ENCODE measurements at places on chromosomes 5 and 9.

DNA sequence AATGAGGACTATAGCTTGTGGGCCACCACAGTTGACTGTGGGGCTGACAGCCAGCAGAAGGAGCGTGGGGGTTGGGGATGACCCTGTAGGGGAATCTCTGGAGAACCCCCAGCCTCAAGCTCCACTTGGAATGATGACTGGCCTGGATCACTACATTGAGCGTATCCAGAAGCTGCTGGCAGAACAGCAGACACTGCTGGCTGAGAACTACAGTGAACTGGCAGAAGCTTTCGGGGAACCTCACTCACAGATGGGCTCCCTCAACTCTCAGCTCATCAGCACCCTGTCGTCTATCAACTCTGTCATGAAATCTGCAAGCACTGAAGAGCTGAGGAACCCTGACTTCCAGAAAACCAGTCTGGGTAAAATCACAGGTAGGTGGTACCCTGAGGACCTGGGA, 128.4 kb upstream of the DMRT1 start:
- DNase-seq = no peak

GRCh38 chr9:91930475-91930874, 19.6 kb downstream of the ROR2 start:
- DNase-seq = no peak

GRCh38 chr5:88244686-88245085, 24.0 kb downstream of the TMEM161B start:
- no peak for DNase-seq

- no peak for DNase-seq
These were observed 104.9 kb upstream of the FTMT start for GRCh38 chr5:121746763-121747162.

GRCh38 chr5:96320797-96321196, 112.3 kb downstream of the PCSK1 start:
- no peak for DNase-seq

DNA sequence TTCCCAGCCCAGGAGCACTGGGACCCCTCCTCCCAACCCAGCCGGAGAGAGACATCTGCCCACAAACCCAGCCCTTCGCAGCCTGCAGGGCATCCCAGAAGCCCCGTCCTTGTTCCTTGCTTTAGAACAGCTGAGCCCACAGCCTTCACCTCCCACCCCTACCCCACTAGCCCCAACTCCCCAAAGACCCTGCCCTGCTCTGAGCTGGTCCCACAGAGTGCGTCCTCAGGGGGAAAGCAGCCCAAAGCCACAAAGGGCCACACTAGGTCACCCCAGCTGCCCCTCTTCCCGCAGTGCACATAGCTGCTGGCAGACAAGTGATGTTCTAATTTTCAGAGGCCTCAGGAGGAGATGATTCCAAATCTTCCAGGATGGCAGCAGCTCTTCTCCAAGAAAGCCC, 8.8 kb downstream of the PLPP7 start:
- DNase-seq = no peak

GRCh38 chr9:107144475-107144874, 138.6 kb upstream of the RAD23B start:
- DNase-seq = no peak

- DNase-seq = no peak
These were observed 146.3 kb upstream of the RASEF start for GRCh38 chr9:83209188-83209731.

DNA sequence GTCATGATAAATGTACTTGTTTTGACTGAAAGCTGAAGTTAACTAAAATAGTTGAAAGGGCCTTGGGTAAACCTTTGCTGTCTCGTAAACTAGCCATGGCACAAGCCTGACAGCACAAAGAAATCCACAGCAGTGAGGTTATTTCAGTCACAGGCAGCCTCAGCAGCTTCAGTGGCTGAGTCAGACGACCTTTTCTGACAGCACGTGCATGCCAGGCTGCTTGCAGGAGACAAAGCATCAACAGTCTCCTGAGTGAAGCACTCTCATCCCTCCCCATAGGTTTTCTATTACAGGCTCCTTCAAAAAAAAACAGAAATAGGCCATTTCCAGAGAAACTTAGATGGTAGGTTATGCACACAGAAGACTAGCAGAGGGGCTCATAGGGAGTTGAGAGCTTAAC, 34.6 kb downstream of the OXCT1 start:
- peak; percentile 56 for DNase-seq

DNA sequence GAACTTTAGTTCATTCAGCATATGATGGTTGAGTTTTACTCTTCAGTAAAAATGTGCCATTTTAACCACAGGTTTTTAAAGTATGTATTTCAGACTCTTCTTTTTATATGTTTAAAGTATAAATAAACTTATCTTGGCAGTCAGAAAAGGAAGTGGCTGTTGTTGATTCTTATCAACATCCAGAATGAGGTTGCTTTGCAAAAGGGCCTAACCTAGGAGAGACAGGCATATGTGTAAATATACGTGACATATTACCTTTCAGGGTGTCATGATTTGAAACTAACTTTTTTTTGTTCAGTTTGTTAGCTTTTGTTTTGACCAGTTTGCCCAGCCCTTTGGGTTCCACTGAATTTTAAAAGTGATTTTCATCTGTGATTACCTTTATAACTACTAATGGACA, 7.4 kb downstream of the SMARCA2 start:
- DNase-seq = no peak

- DNase-seq = no peak
These were observed 18.3 kb downstream of the ASPN start for GRCh38 chr9:92463984-92464383.

GRCh38 chr5:89396278-89396954, 513.4 kb upstream of the MEF2C start:
- no peak for DNase-seq

- DNase-seq = no peak
These were observed 11.2 kb downstream of the ROPN1L start for GRCh38 chr5:10452768-10453331.

- no peak for DNase-seq
These were observed 17.9 kb downstream of the ITGA1 start for GRCh38 chr5:52805615-52806014.

GRCh38 chr9:99266255-99267023, 44.4 kb downstream of the SEC61B start:
- DNase-seq = peak; percentile 79

- peak; percentile 56 for DNase-seq
These were observed 106.6 kb downstream of the COL23A1 start for GRCh38 chr5:178483620-178484019.

GRCh38 chr9:17699615-17700330, 120.9 kb downstream of the SH3GL2 start:
- no peak for DNase-seq

DNA sequence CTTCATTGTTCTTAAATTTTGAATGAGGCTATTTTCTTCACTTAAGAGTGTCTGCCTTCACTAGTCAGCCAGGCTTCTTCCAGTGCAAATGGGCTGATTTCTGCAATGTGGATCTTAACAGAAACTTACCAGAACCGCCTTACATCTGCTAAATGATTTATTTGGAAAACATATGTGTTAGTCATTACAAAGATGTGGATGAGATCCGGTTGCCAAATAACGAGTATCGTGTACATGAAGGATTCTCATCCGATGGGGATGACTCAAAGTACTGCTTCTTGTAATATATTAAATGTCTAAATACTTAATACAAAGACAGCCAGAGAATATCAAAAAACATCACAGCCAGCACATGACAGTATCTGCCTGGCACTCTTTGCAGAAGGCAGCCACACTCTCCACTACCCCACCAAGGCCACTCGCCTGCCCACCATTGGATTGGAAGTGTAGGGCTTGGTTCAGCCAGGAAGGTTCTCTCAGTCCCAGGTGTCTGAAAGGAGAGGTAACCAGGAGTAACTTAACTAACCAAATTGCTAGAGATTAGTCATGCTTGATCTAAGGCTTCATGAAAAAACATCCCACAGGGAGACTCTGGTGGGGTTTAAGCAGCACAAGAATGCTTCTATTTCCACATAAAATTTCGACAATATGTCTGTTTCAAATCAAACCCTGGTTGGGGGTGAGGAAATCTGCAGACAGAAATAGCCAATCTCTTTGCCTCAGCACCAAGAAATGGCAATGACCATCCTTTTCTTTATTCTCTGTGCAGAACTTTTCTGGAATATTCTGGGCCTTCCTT, 174.8 kb downstream of the GADD45G start:
- DNase-seq = no peak

- DNase-seq = peak; percentile 34
These were observed 744 bp downstream of the OTULIN start for GRCh38 chr5:14665101-14665822.

DNA sequence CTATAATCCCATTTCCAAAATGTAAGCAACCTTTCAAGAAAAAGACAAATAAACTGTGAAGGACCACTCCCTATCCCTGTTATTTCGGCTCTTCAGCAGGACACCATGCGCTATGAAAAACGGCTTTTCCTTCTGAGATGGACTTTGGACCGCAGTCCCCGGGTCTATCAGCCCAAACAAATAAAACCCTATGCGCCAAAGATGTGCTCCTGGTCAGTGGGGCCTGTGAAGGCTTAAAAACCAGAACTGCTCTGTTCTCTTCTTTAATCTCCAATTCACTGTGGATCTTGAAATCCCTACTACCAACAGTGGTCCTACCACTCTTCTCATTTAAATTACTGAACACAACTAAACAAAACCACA, 33.3 kb downstream of the RAPGEF1 start:
- no peak for DNase-seq

- no peak for DNase-seq
These were observed 24.8 kb downstream of the TTC1 start for GRCh38 chr5:160033546-160034252.

GRCh38 chr5:163504079-163504931, 1.1 kb upstream of the MAT2B start:
- DNase-seq = peak; percentile 61

- DNase-seq = no peak
These were observed 20.3 kb upstream of the TAF11L2 start for GRCh38 chr5:17477573-17478265.

DNA sequence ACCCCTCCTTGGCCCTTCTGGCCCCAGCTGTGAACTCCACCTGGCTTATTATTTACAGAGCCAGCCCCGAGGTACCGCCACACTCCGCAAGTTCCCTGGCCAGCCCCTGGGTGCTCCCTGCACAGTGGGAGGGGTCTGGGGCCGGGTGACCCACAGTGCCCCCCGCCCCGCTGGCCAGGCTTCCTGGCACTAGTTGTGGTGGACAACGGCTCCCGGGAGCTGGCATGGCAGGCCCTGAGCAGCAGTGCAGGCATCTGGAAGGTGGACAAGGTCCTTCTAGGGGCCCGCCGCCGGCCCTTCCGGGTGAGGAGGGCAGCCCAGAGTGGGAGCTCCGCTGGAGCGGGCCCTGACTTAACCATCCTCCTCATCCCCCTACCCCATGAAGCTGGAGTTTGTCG, 3.9 kb downstream of the MAMDC4 start:
- no peak for DNase-seq

- DNase-seq = no peak
These were observed 280.0 kb downstream of the DENND1A start for GRCh38 chr9:123649909-123650308.

DNA sequence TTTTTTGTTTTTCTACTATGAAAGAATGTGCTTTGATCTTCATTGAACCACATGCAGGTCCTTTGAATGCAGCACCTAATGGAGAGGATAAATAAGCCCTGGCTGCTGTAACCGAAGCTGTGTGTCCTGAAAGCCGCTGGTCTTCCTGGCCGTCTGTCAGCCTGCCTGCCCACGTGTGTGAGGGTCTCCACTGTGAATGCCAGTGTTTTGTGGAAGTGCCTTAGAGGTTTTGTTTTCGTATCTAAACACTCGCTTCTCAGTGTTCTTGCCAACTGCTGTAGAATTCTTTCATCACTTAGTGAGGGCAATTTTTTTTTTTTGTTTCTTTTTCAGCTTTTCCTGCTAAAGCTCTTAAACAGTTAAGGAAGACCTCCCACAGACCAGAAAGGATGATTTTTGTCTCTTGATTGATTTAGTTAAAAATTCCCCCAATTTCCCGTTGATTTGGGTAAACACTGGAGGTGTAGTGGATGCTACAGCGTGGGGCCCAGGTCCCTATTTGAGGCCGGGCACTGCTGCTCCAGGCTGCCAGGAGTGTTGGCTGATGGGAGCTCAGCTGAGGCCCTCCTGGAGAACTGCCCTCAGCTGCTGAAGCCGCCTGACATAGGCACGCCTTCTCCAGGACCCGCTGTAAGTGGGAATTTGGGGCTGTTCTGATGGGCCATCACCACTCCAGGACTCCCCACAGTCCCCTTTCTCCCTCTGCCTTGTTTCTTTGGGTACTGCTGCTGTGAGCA, 29.2 kb upstream of the PTCH1 start:
- no peak for DNase-seq

GRCh38 chr5:11528720-11529119, 375.5 kb downstream of the CTNND2 start:
- DNase-seq = no peak

DNA sequence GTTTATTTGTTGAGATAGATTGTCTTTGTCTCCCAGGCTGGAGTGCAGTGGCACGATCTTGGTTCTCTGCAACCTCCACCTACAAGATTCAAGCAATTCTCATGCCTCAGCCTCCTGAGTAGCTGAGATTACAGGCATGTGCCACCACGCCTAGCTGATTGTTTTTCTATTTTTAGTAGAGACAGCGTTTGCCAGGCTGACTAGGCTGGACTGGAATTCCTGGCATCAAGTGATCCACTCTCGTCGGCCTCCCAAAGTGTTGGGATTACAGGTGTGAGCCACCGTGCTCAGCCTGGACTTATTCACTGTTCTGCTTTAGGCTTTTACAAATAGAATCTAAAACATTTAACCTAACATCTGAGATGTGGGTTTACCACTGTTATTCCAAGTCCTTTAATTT, 91.3 kb downstream of the COMMD10 start:
- DNase-seq = no peak

- DNase-seq = no peak
These were observed 12.1 kb downstream of the C9orf40 start for GRCh38 chr9:74940600-74940999.

GRCh38 chr5:154461531-154461930, 15.7 kb downstream of the SAP30L start:
- DNase-seq = no peak

- DNase-seq = no peak
These were observed 141.6 kb upstream of the SPEF2 start for GRCh38 chr5:35476036-35476435.

GRCh38 chr5:94613583-94613982, 4.8 kb downstream of the KIAA0825 start:
- DNase-seq = no peak

DNA sequence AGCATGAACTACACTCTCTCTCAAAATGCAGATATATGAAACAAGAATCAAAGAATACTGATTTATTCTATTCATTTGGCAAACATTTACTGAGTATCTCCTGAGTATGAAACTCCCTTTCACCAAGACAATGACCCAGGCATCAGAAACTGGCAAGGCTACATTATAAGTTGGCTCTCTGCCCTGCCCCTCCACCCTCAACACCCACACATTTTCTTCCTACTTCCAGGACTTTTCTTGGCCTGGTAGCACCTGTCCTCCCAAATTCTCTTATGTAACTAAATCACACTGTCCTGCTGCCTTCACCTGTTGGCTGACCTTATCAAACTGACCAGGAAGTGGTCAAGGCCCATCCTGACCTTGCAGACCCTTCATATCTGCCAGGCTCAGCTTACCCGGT, 3.5 kb downstream of the RASEF start:
- no peak for DNase-seq

DNA sequence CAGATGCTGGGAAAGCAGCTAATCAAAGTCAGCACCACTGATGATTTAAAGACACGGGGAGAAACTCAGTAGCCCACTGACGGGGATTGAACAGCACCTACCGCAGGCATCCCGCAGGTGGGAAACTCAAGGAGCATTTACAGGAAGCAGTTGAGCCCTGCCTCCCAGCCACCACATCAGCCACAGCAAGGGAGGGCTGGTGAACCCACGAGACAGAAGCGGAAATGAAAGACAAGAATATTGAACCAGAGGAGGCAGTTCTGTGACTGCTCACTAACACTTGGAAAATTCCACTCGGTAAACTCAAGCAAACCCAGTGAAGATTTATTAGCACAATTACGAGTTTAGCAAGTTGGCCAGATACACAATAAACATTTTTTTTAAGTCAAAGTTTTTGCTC, 10.6 kb upstream of the FAM163B start:
- DNase-seq = peak; percentile 52
